Metanephros (tissue), 2 donors: ENCODE measurements at places on chromosomes 7 and 10. TPM values are rescaled to one million over a fixed set of nuclear protein-coding genes. Genes with fewer than 3 reads are reported as not detected.

The GTPBP4 gene
- 20.1 TPM for total RNA-seq

The LIPF gene
- 0.41 TPM for total RNA-seq

The TAS2R60 gene
- total RNA-seq: not detected

The C10orf67 gene
- total RNA-seq: 1.8 TPM

The GRID2IP gene
- total RNA-seq: 1.5 TPM

The PLEKHS1 gene
- total RNA-seq: 0.18 TPM
